Stimulated activated CD8-positive, alpha-beta memory T cell treated with anti-CD3 and anti-CD28 coated beads, Interleukin-7, amount 100 ng/mL, for 24 hours (primary cell): ENCODE measurements at places on chromosomes 11 and 22.

GRCh38 chr22:21736084-21736642 is 569 bp upstream of the YPEL1 start:
- DNase-seq = no peak

GRCh38 chr11:108160970-108161566 is 39.7 kb downstream of the ACAT1 start:
- no peak for DNase-seq

DNA sequence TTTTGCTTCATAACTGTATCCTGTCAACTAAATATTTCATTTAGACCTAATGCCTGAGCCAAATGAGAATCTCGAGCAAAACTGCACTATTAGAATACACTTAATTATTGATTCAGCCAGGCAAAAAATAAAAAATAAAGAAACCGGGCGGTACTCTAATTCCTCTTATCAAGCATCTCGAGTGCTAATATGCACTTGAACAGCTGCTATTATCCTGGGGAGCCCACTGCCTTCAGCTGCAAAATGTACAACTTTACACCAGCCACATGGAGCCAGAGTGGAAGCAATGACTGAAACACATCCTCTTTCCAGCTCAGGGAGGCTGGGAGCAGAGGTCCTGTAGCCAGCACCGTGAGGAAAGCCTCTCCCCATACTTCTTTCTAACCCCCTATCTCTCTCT is 390.0 kb upstream of the CADM1 start:
- no peak for DNase-seq

DNA sequence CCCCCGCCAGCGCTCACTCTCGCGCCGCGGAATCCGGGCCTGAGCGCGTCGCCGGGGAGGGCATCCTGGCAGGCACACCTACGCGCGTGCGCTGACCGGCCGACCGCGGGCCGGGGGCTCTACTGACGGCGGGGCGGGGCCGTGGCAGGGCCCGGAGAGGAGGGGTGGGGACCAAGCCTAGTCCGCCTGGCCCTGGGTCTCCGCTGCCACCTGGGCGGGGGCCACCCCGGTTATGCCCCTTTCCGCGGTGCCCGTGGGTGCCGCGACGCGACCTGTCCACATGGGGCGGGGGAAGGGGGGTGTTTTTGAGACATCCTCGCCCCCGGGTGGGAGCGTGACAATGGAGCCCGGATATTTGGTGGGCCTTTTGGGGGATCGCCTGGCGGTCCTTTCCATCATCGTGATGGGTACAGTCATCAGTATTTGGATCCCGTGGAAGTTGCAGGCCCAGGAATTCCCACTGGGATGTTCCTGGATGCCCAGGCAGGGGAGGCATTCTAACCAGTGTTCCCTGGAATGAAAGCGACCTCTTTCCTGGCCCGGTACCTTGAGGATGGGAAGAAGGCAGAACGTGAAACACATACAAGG is 2.2 kb downstream of the NCAM1 start:
- DNase-seq = no peak

GRCh38 chr11:9735919-9736318 is 72.0 kb downstream of the SWAP70 start:
- no peak for DNase-seq

DNA sequence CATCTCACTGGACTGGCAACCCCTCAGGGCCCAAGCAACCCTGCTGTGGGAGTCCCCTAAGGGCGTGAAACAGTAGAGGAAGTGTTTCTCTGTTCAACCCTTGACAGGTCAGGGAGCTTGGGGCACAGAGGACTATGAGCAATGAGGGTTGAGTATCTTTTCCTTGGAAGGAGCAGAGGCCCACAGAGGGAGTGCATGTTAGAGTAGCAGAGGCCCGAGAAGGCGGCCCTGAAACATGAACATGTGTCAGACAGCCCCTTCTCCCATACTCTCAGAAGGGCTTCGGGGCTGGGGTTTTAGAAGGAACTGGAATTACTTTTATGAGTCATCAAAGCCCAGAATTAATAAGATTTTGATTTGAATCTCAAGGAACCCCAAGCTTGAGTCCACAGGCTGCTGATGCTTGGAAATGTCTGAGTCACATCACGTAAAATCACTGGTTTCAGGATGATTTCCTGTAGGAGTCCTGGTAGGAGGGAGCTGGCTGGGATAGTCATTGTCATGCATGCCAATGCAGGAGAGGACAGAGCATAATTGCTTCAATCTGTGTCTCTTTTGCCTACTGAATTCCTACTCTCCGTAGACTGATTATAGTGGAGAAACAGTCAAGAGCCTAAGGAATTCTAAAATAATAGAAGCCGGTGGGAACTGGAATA is 22.6 kb downstream of the C11orf71 start:
- DNase-seq = no peak

GRCh38 chr22:46328797-46329196 is 6.7 kb upstream of the TRMU start:
- no peak for DNase-seq

DNA sequence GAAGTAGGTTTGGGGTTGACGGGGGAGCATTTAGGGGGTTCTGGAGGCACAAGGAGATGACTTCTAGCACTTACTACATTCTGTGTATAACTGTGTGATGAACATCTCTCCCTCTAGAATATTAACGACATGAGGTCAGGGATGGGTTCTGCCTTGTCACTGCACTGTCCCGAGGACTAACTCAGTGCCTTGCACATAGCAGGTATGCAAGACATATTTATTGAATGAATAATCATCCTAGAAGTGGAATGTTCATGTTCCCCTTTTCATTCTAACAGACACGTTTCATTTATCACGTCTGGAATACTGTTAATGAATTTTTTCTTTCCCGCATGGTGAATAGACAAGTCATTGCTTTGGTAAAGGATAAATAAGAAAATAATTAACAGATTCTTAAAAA is 12.6 kb downstream of the SYT13 start:
- no peak for DNase-seq

GRCh38 chr11:42521994-42522393 is 789.8 kb upstream of the API5 start:
- DNase-seq = no peak

DNA sequence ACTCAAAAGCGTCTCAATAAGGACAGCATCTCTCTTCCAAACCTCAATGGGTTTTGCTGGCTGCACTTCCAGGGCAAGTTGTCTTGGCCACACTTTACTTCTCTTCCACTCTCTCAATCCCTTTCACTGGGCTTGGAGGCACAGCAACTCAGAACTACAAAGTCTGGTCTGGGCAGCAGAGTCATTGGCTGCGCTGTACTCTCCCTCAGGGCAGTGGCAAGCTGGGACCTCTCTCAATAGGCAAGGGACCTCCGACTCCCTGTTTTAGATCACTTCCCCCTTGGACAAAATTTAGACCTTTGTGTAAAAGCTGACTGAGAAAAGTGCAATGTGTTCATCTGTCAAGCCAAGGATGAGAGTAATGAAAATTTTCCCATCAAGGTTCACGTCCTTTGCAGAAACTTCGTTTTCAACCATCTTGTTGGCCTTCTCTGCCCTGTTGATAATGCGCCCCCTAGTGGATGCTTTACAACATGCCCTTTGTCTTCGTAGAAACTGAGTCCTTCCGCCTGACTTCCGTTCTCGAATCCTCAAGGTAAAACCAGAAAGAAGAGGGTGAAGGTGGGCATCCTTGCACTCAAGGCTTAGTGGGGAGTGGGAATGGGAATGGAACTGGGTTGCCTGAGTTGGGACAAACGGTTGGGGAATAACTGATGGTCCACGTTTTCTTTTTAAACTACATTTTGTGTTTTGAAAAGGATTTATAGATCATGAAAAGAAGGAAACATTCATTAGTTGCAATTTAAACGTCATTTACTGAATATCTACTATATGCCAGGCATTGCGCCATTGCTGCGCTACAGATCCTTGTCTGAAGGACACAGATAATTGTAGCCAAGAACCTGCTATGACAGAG is 99.1 kb downstream of the CD44 start:
- DNase-seq = peak; percentile 17

DNA sequence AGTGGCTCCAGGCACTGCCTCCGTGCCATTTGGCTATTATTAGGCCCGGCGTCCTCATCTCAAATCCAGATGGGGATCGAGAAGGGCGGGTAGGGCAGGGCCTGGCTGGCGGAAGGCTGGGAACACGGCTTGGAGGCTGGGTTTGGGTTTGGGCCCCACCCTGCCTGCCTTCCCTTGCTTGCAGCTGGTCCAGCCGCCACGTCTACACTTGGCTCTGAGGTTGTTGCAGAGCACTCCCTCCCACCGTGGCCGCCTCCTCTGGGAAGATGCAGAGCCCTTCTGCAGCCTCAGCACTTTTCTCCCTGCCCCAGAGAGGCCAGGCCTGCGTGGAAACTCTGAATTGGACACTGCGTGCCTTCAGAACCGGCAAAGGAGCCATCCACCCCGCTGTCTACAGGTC is 5.2 kb upstream of the SMTN start:
- no peak for DNase-seq

DNA sequence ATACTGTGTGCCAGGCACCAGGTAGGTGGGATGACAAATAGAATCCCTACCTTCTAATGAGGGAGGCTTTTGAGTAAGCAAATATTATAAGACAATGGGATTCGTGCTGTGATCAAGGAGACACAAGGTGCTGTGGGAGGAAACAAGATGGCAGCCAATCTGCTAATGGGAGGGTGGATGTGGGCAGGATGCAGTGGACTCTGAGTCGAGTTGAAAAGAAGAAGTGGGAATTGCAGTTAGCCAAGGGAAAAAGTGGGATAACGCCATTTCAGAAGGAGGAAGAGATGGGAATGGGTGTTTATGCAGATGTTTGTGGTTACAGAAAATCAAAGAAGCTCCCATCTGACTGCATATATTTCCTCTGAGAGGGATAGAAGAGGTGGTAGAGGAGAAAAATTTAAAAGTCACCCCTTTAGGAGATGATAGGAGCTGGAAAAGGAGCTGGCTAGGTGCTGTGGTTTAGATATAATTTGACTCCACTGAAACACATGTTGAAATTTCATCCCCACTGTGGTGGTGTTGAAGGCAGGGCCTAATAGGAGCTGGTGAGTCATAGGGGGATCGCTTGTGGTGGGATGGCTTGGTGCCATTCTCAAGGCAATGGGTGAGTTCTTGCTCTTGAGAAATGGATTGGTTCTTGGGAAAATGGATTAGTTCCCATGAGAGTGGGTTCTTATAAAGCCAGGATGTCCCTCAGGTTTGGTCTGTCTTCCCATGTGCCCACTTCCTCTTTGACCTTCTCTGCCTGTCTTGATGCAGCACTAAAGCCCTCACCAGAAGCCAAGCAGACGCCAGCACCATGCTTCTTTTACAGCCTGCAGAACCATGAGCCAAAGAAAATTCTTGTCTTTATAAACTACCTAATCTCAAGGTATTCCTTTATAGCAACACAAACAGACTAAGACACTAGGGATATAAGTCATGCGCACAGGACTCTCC is 30.0 kb upstream of the POU2AF1 start:
- no peak for DNase-seq
